ENCODE measurements at places on chromosomes 5 and 9. TPM values are rescaled to one million over a fixed set of nuclear protein-coding genes. Genes with fewer than 3 reads are reported as not detected.

CLIC3 gene
- total RNA-seq: not detected

ROR2 gene
- total RNA-seq: not detected

CNTFR gene
- not detected for total RNA-seq

PCDHB16 gene
- total RNA-seq: not detected

ADAMTS6 gene
- total RNA-seq: 1.1 TPM

DDX4 gene
- not detected for total RNA-seq

NOXA1 gene
- 0.95 TPM for total RNA-seq

PCAT7 gene
- not detected for total RNA-seq

GMCL2 gene
- total RNA-seq: not detected

KIF4B gene
- not detected for total RNA-seq

SLC4A9 gene
- total RNA-seq: 0.36 TPM

PCDHA9 gene
- total RNA-seq: not detected

FAM169A gene
- total RNA-seq: 11.5 TPM

ABCA1 gene
- total RNA-seq: 0.20 TPM

ANKDD1B gene
- total RNA-seq: not detected

TMEM215 gene
- total RNA-seq: not detected

PCDHB2 gene
- total RNA-seq: not detected

GAPT gene
- total RNA-seq: not detected

FAM221B gene
- not detected for total RNA-seq

INSL6 gene
- not detected for total RNA-seq

COL27A1 gene
- total RNA-seq: 8.4 TPM

ARL14EPL gene
- not detected for total RNA-seq

JAKMIP2 gene
- 3.2 TPM for total RNA-seq

ACTBL2 gene
- not detected for total RNA-seq

RNF183 gene
- total RNA-seq: 0.27 TPM

CCIN gene
- total RNA-seq: not detected

RICTOR gene
- 23.9 TPM for total RNA-seq

GABRA1 gene
- total RNA-seq: not detected

PSD2 gene
- total RNA-seq: 0.14 TPM

SNCAIP gene
- total RNA-seq: not detected

PNPLA7 gene
- 4.8 TPM for total RNA-seq

BTNL8 gene
- not detected for total RNA-seq

CCNO gene
- not detected for total RNA-seq

PCDHA12 gene
- total RNA-seq: not detected

HMMR gene
- total RNA-seq: 94.2 TPM

COL5A1 gene
- 0.29 TPM for total RNA-seq

GRIA1 gene
- not detected for total RNA-seq

FBN2 gene
- not detected for total RNA-seq

SMAD5 gene
- 12.5 TPM for total RNA-seq
